ENCODE measurements at places on chromosomes 5 and 9.

DNA sequence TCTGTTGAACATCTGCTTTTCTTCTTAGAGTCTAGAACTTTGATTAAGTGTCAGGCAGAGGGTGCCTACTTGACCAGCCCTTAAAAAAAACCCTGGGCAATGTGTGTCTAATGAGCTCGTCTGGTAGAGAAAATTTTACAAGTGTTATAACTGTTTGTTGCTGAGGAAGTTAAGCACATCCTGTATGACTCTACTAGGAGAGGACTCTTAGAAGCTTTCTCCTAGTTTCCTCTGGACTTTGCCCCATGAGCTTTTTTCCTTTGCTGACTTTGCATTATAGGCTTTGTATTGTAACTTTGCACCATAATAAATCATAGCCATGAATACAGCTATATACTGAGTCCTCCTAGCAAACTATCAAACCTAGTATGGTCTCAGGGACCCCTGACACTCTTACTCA, 39.4 kb downstream of the GNG10 start:
- no peak for DNase-seq

DNA sequence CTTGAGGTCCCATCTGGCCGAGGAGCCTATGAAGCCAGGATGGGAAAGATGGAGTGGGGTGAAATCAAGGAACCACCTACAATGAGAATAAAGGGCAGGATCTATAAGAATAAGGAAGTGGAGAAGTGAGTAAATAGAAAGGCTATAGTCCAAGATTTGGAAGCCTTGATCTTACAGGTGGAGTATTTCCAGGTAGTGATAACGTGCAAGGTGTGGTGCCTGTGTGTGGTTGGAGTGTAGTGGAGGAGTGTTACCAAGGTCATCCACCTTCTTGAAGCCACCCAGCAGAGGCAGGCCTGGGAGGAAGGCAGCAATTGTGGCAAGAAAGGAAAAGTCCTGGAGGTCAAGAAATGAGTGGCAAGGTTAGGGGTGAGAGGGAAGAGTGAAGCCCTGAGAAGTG, 72.9 kb downstream of the IQGAP2 start:
- no peak for DNase-seq

DNA sequence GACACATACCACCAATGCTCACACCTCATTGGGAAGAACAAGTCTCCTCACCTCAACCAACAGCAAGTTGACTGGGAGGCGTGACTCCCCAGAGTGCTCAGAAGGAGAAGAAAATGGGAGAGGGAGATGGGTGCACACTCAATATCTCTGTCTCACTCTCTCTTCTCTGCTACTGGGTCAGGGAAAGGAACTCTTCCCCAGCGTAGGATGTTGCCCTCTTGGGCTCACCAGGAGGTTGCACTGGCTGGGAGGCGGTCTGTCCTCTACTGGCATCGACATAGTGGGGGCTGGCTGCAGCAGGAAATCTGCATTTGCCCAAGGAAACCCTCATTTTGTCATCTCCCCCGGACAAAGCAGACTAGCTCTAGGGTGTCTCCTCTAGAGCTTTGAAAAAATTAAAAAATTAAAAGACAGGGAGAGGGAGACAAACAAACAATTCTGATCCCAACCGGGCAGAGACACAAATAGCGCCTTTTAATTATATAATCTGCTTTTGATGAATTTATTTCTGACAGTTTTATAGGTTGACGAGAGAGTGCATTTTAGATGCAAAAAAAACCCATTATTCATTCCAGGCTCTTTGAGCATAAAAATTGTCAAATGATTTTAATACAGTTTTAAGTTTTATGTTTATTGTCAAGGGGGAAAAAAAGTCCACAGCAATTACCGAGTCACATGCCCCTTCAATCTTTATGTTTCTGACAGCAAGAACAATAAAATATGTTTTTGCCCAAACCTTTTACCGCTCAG, 179.3 kb upstream of the MVB12B start:
- DNase-seq: no peak

GRCh38 chr5:2744485-2744884, 7.0 kb downstream of the IRX2 start:
- no peak for DNase-seq

DNA sequence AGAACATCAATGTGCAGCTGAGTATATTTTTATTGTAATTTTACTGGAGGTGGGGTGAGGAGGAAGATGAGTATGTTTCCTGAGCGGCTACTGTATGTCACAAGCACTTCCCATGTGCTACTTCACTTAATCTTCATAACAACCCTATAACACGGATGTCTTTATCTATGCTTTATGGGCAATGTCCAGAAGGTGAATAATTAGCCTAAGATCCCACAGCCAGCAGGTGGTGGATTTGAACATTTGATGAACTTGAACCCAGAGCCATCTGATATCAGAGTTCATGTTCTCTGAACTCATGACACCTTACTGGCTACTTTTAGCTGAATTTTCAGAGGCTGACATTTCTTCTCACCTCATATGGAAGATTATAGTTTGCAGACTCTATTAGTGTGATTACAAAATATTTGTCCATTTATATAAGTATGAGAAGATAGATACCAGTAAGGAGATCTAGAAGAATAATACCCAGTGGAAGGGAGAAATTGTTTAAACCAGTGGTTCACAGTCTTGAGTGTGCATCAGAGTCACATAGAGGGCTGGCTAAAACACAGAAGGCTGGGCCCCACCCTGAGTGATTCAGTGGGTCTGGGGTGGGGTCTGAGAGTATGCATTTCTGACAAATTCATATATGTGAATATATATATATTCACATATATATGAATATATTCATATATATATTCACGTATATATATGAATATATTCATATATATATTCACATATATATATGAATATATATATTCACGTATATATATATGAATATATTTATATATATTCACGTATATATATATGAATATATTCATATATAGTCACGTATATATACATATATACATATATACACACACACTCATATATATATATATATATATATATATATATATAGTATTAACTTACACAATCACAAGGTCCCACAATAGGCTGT, 164.4 kb upstream of the NR3C1 start:
- no peak for DNase-seq

DNA sequence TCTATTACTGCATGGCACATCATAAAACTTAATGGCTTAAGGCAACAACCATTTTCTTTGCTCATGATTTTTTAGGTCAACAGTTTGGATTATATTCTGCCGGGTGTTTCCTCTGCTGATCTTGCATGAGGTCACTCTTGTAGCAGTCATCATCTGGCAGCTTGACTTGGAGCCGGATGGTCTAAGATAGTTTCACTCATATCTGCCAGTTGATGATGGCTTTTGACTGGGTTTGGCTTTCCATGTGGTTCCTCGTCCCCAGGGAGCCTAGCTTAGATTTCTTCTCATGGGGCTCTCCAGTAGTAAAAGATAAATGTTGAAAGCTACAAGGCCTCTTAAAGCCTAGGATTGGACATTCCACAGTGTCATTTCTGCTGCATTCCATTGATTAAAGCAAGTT, 27.4 kb downstream of the LNPEP start:
- peak; percentile 9 for DNase-seq

- no peak for DNase-seq
Observed at GRCh38 chr9:103530934-103531333, 535.8 kb downstream of the CYLC2 start.

DNA sequence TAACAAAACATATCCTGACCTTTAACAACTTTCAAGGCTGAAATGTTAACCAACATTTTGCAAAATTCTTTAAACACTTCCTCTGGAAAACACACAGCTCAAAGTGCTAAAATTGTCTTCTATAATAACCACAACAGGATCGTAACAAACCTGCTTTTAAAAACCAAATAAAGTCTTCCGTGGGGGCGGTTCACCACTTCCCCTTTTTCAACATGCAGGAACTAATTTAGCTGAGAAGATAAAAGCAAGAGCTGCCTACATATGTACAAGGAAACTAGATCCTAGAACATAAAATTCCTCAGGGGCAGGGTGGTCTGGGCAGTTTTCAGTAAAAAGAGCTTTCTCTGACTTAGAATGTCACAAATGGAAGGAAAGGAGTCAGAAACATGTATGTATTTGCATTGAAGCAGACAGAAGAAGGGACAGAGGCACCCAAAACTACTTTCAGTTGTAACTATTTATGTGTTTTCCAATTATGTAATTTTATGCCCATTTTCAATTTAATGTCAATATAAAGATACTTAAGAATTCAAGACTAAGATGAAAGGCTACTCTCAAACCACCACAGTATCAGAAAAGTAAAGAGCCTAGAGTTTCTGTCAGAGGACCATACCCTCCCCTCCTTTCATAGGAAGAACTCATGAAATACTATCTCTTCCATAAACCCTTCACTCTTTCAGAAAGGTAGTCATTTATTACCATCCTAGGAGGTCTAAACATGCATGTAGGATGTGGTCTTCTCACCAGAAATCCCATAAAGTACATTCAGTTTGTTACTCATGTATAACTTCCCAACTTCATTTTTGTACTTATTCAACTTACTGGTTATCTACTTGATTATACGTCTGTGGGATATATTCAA, 185.9 kb upstream of the RASA1 start:
- peak; percentile 69 for DNase-seq

- no peak for DNase-seq
Observed at GRCh38 chr9:118230329-118230728, 526.1 kb downstream of the TLR4 start.

DNA sequence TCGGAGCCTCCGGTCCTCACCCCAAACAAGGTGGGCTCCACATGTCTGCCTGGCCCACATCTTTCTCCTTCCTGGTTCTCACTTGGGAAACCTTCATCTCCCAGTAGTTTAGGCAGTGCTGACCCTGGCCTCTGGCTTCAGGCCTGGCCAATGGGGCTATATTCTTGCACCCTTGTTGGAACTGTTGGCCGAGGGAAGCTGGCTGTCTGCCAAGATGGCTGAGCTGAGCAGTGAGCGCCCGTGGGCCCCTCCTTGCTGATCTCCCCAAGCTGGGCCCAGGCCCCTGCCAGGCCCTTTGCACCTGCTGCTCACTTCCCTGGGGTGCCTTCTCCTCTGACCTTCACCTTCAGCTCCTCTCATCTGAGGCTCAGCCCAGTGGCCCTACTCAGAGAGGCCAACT, 31.3 kb downstream of the TSPAN17 start:
- no peak for DNase-seq
